ENCODE measurements at places on chromosomes 4 and X.

GRCh38 chrX:40349251-40349650 lies 231.5 kb upstream of the ATP6AP2 start:
- no peak for DNase-seq

- DNase-seq: no peak
Measured at GRCh38 chrX:145292218-145292617, 44.9 kb downstream of the SPANXN1 start.

DNA sequence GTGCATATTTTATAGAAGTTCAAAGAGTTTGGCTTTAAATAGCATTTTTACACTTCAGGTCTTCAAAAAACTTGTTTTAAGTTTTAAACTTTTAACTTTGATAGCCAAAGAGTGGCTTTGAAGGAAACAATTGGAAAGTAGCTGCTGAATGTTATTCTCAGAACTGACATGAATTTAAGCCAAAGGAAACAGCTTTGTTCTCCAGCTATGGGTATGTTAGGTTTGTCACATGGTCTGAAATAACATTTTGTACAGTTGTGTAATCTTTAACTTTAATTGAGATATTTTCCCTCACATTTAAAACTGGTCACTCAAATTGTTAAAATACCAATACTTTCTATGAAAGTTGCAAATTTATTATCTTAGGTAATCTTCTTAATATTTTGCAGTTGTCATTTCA lies 564.7 kb downstream of the IL15 start:
- DNase-seq: no peak

DNA sequence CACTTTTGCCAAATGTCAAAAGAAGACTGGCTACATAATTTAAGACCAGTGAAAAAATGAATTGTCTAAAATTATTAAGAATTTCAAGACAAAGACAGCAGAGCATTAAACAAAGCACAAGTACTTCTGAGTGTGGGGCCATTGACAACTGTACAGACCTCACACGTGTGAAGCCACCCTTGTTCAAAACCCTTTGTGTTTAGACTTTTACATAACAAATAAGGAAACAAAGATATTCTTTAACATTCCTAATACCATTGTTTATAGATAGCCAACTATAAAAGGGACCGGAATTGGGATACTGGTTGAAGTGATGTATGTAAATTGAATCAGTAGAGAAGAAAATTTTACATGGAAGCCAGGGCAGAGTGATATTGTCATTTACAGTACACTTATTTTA lies 624.2 kb downstream of the PCDH18 start:
- DNase-seq: no peak
